ENCODE measurements at places on chromosomes 7 and 10. TPM values are rescaled to one million over a fixed set of nuclear protein-coding genes. Genes with fewer than 3 reads are reported as not detected.

Gene CYP26C1
- total RNA-seq: not detected

Gene TBRG4
- 67.4 TPM for total RNA-seq

Gene KAZALD1
- total RNA-seq: 1.8 TPM

DNA sequence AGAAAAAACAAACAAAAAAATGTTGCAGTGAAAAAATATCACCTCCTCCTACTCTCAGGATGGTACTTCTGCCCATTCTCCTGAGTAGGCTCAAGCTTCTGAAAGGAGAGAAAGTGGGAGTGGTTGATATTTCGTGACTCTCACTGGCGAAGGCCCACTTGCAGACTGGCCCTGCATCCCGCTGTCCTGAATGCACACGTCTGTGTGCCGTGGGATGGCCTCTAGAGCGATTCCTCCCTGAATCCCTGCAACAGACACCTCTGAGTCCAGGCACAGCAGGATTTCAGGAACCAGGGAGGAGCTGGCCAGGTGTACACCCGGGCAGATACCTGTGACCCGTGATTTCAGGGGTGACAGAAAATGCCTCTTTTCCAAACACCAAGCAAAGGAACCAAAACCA lies 319.2 kb downstream of the DPP6 start:
- no peaks in the 10 kb centered on the region for H3K4me1 ChIP-seq
- H3K27ac ChIP-seq: no peak overlapping the region
- no peak overlapping the region for H3K4me3 ChIP-seq
- no peak for DNase-seq

- H3K4me3 ChIP-seq: no peak overlapping the region
- no peaks in the 10 kb centered on the region for H3K27me3 ChIP-seq
- no peak for DNase-seq
- no peaks in the 10 kb centered on the region for H3K4me1 ChIP-seq
- no peak overlapping the region for H3K27ac ChIP-seq
Measured at GRCh38 chr10:22554461-22555182, 159.8 kb downstream of the PIP4K2A start.

- peak; percentile 92 for DNase-seq
- no peaks in the 10 kb centered on the region for H3K27me3 ChIP-seq
- H3K27ac ChIP-seq: peak overlapping the region; percentile 72
- peaks cover 51% of the 10 kb centered on the region for H3K4me1 ChIP-seq
- H3K4me3 ChIP-seq: no peak overlapping the region
Measured at GRCh38 chr10:79239275-79239779, 107.9 kb upstream of the PPIF start.

DNA sequence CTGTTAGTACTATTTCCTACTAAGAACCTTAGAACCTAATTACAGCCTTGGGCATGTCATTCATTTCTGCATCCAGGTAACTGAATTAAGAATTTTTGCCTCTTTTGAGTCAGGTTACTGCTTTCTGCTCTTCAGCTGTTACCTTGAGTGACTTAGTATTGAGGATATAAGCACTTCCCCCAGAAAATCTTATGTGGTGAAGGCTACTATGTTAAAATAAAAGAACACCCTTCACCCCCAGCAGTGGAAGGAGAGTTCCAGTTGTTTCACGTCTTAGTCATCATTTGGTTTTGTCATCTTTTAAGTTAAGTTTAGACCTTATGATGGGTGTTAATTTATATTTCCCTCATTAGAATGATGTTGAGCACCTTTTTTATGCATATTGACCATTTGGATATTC lies 82.8 kb downstream of the GLCCI1 start:
- no peak overlapping the region for H3K27ac ChIP-seq
- no peak for DNase-seq
- no peak overlapping the region for H3K4me3 ChIP-seq
- no peaks in the 10 kb centered on the region for H3K27me3 ChIP-seq
- no peaks in the 10 kb centered on the region for H3K36me3 ChIP-seq

DNA sequence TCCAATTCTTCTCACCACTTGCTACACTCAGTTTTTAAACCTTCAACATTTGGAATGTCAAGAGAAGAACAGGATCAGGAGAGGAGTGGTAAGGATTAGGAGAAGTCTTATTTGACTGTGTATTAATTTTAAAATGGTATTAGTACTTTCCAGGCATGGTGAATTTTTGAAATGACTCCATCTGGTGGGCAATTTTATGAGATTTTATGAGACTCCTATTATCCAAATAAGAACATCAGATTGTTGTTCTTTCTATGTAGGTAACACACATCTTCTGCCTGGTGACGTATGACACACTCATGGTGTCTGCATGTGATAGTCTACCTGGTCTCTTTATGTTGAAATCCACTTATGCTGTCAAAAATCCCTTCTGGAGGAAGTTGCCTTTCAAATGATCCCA lies 51.0 kb downstream of the SLC13A1 start:
- H3K4me3 ChIP-seq: no peak overlapping the region
- H3K27me3 ChIP-seq: no peaks in the 10 kb centered on the region
- no peaks in the 10 kb centered on the region for H3K4me1 ChIP-seq
- no peaks in the 10 kb centered on the region for H3K36me3 ChIP-seq

DNA sequence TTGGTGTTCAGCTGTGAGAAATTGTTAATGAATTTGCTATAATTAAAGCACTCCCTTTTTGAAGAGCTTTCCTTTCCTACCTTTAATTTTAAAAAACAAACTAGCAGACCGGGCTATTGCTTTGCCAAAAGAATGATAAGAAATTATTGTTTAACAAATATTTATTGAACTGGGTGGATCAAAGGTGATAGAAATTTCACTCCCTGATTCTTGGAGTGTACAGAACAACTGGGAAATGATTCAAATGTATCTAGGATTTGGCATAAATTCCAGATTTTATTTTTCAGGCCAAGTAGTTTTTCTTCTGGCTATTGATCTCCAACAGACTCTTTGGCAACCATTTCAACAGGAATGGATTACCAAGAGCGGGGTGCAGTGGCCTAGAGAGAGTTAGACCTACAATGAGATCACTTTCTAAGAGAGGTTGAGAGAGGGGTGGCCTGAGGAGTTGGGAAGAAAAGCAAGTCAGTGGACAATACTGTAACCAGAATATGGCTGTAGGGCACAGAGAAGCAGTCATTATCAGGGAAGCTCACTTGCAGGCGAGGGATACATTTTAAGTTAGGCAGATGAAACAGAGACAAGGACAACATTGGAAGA lies 71.9 kb downstream of the PLXDC2 start:
- H3K36me3 ChIP-seq: no peaks in the 10 kb centered on the region
- no peaks in the 10 kb centered on the region for H3K27me3 ChIP-seq
- H3K4me1 ChIP-seq: no peaks in the 10 kb centered on the region
- DNase-seq: no peak
- no peak overlapping the region for H3K27ac ChIP-seq

DNA sequence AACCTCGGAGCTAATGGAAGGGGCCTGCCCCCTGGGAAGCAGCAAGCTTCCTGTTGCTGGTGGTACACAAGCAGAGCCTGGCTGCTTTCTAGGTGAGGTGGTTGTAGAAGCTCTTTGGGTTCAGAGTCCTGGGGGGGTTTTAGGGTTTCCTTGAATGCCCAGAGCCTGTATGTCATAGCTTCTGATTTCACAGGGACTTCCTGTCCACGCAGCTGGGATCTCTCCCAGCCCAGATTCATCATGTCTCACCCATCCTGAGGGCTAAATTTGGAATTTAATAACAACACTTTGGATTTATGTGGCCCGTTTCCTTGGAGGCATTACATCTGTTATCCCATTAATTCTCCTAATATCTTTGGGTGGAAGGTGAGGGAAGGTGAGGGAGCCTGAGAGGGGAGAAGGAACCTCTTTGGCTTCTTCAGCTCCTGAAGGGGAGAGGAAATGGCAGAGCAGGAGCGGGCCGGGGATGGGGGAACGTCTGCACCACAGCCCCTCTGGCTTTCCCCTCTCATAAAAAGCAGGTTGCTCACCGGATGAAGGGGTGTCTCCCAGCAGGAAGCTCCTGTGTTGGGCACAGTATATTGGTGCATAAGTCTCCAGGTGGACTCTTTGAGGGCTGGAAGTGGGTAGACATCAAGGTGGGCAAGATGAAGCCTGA lies 19.7 kb downstream of the RPS24 start:
- no peak overlapping the region for H3K4me3 ChIP-seq
- no peak for DNase-seq
- H3K27ac ChIP-seq: no peak overlapping the region
- no peaks in the 10 kb centered on the region for H3K36me3 ChIP-seq

GRCh38 chr10:102627736-102628293 lies 16.5 kb upstream of the TRIM8 start:
- peaks cover 6% of the 10 kb centered on the region for H3K36me3 ChIP-seq
- peak overlapping the region; percentile 99 for H3K27ac ChIP-seq
- DNase-seq: peak; percentile 93
- H3K27me3 ChIP-seq: no peaks in the 10 kb centered on the region
- peaks cover 99% of the 10 kb centered on the region for H3K4me1 ChIP-seq

DNA sequence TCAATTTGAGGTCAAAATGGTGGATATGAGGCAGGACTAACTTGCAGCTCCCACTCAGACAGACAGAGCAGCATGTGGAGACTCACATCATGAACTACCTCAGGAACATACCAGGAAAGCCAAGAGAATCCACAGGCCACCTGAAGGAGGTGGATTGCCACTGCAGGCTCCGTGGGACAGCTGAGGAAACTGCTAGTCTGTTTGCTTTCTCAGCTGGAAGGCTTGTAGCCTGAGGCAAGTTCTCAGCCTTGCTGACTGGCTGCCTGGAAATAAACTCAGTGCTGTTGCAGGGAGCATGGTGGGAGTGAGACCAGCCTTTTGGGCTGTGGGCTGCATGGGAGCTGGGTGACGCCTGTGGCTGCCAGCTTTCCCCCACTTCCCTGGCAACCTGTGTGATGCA lies 202.9 kb downstream of the ZNF248 start:
- H3K36me3 ChIP-seq: no peaks in the 10 kb centered on the region
- H3K27ac ChIP-seq: no peak overlapping the region
- H3K27me3 ChIP-seq: no peaks in the 10 kb centered on the region
- no peak overlapping the region for H3K4me3 ChIP-seq
- no peak for DNase-seq

- no peak overlapping the region for H3K4me3 ChIP-seq
- H3K27me3 ChIP-seq: peaks cover 6% of the 10 kb centered on the region
- no peak overlapping the region for H3K27ac ChIP-seq
- no peaks in the 10 kb centered on the region for H3K36me3 ChIP-seq
- H3K4me1 ChIP-seq: peaks cover 6% of the 10 kb centered on the region
- peak; percentile 64 for DNase-seq
Measured at GRCh38 chr10:86376852-86377796, 10.5 kb upstream of the GRID1 start.

Data from SJSA1 (cell line).